Fibroblast of the aortic adventitia (primary cell): ENCODE measurements at places on chromosomes 1 and 21.

DNA sequence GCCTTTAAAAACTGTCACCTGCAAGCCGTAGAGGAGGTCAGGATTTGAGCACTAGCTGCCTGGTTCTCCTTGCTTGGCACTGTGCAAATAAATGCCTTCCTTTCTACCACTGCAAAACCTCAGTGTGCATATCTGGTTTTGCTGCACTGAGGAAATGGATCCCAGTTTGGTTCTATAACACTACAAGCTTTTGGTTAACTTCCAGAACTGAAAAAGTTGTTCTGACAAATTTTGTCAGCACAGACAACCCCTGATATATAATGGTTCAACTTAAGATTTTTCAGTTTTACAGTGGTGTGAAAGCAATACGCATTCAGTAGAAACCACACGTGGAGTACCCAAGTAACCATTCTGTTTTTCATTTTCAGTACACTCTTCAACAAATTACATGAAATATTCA is 29.8 kb upstream of the GALNT2 start:
- no peak for DNase-seq

GRCh38 chr1:8154621-8155052 is 128.5 kb upstream of the ERRFI1 start:
- DNase-seq, result no peak

GRCh38 chr1:38344716-38345115 is 298.1 kb upstream of the POU3F1 start:
- no peak for DNase-seq

DNA sequence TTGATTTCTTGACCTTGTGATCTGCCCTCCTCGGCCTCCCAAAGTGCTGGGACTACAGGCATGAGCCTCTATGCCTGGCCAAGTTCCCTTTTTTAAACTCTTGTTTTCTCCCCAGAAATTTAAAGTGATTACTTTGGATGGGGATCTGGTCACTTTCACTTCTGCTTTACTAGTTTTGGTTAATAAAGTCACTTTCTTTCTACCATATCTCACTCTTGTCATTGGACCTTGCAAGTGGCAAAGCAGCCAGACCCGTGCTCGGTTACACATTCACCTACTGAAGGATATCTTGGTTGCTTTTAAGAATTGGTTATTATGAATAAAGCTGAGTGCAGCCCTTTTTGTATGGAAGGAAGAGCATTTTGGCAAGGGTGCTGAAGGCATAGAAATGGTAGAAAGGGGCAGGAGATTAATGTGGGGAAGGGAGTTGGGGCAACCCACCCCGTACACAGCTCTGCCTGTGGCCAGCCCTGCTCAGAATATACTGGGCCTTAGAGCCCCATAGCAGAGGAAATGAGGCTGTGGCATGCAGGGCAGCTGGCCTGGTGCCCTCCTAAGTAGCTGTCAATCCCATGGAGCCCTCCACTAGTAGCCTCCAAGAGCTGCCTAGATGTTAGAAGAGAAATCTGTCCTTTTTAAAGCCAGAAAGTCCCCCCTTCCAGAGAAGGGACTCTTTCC is 40.7 kb downstream of the CD2 start:
- no peak for DNase-seq

DNA sequence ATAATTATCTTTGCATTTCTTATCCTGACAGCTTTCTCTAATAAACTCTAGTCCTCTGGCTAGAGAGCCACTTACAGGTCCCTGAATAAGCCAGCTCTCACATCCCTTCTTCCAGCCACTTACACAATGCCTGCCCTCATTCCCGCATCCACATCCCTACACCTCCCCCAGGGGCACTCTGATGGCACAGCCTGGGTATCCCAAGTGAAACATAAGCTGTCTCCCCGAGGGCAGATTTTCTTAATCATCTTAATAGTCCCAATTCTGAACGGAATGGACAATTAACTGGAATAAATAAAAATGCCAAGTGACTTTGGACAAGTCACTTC is 4.9 kb downstream of the RHOC start:
- DNase-seq, result no peak

GRCh38 chr1:46333300-46334029 is 7.1 kb upstream of the NSUN4 start:
- peak; percentile 28 for DNase-seq

GRCh38 chr1:182301026-182301436 is 90.6 kb downstream of the GLUL start:
- no peak for DNase-seq

- DNase-seq, result peak; percentile 57
Observed at GRCh38 chr1:171292799-171293198, 21.2 kb upstream of the FMO4 start.

- DNase-seq, result peak; percentile 95
Observed at GRCh38 chr1:157968946-157969345, 24.5 kb upstream of the KIRREL1 start.
